ENCODE measurements at places on chromosomes 16 and 17.
A peak's percentile ranks its signal among the peaks of the same experiment; 100 is the strongest.

- DNase-seq: no peak
Measured at GRCh38 chr17:73231395-73231794, 30.3 kb downstream of the CPSF4L start.

- no peak for DNase-seq
Measured at GRCh38 chr16:1026057-1026783, 44.6 kb downstream of the SOX8 start.

- no peak for DNase-seq
Measured at GRCh38 chr16:16029431-16030011, 80.1 kb downstream of the ABCC1 start.

DNA sequence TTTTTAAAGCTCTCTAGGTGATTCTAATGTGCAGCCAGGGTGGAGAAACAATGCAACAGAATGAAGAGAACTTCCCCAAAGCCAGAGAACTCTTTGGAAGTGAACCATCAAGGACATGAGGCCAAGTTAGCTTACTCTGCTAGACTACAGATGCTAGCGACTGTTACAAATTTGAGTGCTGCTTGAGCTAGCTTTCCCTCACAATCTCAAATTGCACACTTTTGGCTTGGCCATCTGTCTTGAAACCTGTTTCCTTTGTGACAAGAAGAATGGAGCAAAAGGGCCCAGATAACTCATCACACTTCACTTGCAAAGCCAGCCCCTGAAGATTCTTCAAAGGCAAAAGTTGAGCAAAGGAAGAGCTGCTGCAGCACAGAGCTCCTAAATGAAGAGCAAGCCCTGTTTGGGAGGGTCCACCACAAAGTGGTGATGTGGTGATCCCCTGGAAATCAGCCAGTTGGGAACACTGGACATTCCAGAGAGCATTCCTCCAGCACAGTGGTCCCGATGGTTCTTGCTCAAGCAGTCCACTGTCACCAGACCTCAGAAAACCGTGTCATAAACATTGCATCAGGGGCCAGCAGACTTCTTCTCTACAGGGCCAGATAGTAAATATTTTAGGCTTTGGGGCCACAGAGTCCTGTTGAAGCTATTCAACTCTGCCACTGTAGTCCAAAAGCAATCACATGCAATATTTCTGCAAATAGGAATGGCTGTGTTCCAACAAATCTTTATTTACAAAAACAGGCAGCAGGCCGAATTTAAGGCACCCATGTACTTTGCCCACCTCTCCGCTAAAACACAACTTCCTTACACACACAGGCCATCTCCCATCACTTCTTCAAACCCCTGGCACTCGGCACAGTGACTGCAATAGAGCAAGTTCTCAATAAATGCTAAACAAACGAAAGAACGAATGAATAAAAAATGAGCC, 21.2 kb downstream of the SLC39A11 start:
- DNase-seq: no peak

DNA sequence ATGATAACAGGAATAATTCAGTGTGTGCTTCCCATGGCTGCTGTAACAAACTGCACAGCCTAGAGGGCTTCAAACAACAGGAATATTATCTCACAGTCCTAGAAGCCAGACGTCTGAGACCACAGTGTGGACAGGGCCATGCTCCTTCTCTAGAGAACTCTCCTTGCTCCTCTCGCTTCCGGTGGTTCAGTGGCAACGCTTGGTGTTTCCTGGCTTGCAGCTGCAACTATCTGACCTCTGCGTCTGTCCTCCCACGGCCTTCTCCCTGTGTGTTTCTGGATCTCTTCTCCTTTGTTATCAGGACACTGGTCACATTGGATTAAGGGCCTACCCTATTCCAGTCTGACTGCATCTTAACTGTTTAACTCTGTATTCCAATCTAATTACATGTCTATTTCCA, 414.3 kb downstream of the MAF start:
- DNase-seq: no peak

- DNase-seq: no peak
Measured at GRCh38 chr16:75943705-75944514, 217.6 kb upstream of the CPHXL start.

DNA sequence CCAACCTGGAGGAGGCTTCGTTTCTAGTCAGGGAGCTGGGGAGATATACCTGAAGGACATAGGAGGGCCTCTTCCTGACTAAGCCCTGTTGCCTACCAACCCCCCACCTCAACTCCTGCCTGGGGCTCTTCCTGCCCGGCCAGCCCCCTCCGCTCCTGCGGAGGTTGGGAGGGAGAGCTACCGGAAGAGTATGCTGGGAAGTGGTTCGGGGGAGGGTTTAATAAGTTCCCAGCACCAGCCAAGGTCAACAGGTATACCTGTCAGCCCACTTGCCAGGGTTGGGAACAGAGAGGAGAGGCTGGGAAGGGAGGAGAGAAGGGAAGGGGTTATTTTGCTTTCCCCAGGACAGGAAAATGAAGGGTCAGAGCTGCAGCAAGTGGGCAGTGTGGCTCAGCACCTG, 4.7 kb downstream of the PPP1R1B start:
- DNase-seq: no peak

GRCh38 chr17:7559320-7560171, 996 bp downstream of the TNFSF13 start:
- no peak for DNase-seq

DNA sequence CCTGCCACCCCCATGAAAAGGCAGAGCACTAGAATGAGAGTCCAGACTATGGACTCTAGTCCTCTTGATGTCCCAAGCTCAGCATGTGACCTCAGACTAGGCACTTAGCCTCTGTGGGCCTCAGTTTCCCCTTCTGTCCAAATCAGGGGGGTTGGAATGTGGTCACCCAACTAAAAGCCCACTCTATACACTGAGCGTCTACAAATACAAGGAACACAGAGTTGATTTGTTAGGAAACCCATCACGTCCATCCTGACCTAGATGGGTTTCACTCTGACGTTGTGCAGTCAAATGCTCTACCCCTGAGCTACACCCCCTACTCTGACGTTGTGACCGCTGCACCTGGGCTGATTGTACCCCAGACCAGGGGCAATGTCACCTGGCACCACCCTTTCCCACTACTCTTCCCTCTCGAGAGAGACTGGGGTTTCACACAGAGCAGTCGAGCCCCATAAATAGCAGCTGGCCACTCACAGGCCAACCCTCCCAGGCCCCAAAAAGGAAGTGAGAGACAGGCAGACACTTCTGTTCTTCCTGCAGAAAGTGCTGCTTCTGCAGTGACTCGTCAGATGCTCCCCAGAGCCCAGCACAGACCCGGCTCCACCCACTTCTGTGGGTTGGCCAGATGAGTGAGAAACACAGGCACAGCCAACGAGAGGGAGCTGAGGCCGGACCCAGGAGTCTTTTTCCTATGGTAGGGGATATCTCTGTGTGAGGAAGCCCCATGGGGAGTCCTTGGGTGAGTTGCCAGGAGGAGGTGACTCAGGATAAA, 16.1 kb upstream of the TNFRSF13B start:
- DNase-seq: peak; percentile 91

DNA sequence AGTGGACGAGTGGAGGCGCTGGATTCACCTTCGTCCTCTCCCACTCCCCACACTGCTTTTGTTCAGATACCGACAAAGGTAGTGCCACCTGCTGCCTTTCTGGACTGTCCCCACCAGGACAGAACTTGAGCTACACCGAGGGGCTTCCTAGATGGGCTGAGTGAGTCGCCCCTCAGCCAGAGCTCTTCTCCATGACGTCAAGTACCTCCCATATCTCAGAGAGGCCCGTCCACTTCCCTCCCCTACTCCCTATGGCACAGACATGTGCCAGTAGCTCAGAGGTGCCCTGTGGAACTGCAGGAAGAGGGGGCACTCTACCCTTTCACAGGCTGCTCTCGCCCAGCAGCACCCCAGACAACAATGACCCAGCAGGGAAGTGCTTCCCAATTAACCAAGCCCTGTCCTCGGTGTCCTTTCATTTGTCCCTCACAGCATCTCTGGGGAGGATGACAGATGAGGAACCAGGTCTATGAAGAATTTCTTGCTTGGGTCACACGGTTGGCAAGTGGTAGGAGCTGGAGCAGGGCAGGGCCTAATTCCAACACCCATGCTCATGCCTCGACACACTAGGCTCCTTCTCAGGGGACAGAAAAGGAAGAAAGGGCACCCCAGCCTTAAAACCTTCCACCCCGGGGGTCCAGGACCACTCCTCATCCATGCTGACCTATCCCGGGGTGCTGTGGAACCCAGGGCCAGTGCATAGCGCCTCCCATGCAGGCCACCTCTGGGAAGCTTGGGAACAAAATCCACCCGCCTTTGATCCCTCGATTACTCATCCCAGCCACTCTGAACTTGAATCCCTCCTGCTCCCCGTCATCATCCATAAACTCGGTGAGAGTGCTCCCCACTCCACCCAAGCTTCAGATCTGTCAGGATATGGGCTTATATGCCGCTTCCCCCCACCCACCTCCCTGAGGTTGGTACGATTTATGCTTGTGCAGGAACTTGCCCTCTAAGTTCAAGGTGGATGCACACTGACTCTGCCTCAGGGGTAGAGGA, 51.7 kb downstream of the WNT3 start:
- DNase-seq: no peak

DNA sequence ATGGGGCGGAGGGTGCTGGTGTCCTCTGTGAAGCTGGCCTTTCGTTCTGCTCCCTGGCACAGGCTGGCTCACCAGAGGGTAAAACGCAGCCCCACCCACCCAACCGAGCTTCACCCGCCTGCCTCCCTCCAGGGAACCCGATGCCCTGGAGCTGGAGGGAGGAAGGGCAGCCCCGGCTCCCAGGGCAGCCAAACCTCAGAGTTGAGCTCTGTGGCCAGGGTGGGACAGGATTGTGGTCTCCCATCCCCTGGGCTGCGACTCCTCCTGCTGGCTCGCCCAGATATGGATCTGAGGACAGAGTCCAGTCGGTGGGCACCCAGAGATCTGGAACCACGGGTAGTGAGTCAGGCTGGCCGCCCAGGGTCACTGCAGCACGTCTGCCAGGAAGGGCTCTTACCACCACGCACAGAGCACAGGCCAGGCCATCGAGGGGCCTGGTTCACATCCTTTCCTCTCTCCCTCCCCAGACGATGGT, 42.6 kb upstream of the CHMP6 start:
- no peak for DNase-seq

DNA sequence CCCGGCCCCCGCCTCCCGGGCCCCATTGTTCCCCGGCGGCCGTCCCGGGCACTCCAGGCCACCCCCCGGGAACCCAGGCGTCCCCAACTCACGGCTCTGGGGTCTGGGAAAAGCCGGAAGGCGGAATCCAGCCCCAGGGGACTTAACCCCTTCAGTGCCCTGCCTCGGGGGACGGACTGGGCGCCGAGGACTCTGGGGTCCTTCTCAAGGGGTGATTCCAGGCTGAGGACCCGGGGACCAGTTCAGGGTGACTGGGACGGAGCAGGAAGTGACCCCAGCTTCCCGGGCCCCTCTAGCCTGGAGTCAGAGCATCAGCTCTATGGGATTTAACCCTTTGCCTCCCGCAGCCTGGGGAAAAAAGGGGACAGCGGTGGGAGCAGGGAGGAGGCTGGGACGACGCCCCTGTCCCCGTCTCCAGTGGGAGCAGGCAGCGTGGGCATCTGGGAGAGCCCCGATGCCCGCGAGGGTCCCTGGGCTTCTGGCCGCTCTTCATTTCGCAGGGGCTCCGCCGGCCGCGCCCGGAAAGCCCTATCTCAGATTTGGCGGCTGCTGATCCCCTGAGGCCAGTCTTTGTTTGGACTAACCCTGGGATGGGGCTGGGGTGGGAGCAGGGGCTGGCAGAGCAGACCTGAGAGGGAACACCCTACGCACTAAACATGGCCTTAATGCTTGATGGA, at the start of gene ZNF629:
Gene ZNF629 (minus strand): TSS at position 270 of the 677 bp plus-strand sequence. CDS start 2,723 bp downstream, outside the sequence.
- DNase-seq: no peak

DNA sequence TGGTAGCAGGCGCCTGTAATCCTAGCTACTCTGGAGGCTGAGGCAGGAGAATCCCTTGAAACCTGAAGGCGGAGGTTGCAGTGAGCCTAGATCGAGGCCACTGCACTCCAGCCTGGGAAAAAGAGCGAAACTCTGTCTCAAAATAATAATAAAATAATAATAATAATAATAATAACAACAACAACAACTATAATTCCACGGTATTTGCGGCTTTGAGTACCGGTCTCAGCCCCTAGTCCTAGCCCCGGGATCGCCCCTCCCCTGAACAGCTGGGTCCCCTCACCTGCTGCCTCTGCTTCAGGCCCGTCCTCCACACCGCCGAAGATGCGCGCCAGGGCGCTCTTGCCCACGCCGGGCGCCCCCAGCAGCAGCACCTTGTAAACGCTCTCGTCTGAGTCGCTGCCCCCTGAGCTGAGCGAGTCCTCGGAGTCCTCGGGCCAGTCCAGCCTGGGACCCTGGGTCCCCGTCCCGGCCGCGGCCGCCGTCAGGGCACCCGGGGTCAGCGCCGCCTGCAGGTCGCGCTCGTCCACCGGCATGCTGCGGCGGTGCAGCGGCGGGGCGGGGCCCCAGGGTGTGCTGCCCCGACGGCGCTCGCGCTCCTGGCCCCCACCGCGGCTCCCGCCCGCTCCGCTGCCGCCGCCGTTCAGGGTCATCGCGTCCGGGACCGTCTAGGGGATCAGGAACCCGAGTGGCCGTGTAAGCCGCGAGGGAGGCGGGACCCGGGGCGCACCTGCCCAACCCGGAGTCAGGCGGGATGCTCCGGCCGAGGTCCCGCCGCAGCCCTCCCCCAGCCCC, 611 bp downstream of the RRAD start:
- DNase-seq: peak; percentile 30

DNA sequence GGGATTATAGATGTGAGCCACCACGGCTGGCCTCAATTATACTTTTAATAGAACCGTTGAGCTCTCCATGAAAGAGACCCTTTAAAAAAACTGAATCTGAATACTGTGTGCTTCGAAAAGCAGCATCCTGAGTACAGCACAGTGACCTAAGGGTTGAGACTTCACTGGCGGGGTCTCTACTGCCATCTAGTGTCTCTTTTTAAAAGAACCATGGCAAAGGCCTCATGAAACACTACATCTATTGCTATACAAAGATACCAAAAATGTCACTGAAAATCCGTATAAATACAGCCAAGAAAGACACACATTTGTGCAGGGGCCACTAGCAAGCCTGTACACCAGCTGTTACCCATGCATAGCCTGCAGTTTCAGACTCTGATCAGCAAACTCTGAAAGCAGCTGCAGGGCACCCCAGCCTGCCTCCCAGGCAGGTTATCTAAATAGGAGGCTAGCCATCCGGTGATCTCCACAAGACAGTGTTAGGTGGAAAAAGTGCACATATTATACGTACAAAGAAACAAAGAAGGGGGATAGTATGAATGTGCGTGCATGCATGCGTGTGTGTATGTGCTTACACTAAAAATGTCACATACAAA, 35.3 kb downstream of the NPLOC4 start:
- DNase-seq: peak; percentile 71

DNA sequence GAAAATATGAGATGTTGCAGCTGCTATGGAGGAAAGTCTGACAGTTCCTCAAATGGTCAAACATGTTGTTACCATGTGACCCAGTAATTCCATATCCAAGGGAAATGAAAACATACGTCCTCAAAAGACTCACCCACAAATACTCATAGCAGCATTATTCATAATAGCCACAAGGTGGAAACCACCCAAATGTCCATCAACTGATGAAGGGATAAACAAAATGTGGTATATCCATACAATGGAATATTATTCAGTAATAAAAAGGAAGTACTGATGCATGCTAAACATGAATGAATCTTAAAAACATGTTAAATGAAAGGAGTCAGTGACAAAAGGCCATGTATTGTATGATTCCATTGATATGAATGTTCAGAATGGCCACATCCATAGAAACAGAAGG, 140.2 kb downstream of the PITPNC1 start:
- DNase-seq: no peak

All from activated CD4-positive, alpha-beta T cell treated with anti-CD3 and anti-CD28 coated beads, Interleukin-2, amount 50 U/mL, for 16 hours (primary cell).